ENCODE measurements at places on chromosomes 2 and 18.

DNA sequence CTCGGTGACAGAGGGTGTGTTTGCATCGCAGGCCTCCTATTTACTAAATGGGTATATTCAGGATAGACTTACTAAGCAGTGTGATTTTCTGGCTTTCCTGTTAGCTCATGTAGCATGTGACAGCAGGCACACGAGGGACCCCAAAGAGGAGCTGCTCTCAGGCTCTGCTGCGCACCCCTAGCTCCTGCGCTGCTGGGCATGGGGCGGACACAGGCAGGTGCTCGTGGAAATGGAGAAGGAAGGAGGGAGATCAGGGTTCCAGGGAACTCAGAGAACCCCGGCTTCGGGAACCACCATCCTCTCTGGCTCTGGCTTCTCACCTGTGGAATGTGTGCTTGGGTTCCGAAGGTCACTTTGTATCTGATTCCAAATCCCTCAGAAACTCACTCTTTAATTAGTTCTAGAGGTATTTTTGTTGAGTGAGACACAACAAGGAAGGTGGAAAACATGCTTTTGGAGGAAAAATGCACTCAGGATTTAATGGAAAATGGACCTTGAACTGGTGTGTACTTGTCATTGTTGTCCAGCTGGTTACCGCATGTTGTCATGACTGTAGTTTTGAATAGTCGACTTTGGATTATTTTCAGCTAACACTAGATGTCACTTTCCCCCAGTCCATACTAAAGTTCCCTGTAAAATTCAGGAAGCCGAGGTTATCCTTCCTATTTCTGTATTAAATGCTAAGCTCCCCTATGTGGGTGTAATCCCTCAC lies 3.5 kb downstream of the SNTG2 start:
- no peak for DNase-seq

- DNase-seq = no peak
Measured at GRCh38 chr2:83081826-83082690, 1377.0 kb downstream of the SUCLG1 start.

DNA sequence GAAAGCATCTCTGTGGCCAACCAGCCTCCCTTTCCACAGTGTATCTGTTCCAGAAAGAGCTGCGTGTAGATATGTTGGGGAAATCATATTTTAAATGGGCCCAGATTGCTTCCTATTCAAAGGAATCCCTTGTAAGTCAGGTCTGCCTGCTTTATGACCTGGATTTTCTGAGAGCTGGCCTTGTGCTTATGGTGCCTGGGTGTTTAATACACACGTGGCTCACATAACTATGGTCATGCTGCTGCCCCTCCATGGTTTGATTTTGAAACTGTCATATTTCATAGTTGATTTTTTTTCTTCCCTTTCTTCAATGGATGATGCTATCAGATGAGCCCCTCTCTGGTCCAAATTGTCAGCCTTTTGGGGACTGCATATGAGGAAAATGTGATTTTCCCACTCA lies 111.5 kb upstream of the CNGA3 start:
- no peak for DNase-seq

DNA sequence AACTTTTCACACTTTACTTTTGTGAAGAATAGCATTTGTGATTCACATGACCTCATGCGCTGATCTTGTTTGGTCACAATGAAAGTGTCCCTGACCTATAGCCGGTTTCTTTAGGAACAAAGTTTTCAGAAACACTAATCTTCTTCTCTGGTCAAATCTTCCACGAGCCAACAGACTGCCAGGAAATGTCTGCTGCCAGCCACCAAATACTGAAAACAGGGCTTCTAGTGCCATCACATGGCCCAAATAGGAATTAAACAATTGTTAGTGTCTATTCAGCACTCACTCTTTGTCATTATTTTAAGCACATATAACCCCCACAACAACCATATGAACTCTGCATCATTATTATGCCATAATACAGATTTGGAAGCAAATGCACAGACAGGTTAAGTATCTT lies 286.5 kb upstream of the SYT4 start:
- DNase-seq = no peak

GRCh38 chr18:27887287-27887686 lies 289.6 kb downstream of the CDH2 start:
- no peak for DNase-seq

GRCh38 chr2:150135223-150135883 lies 352.1 kb downstream of the RND3 start:
- no peak for DNase-seq
